ENCODE measurements at places on chromosomes 6 and 20.
A peak's percentile ranks its signal among the peaks of the same experiment; 100 is the strongest.

DNA sequence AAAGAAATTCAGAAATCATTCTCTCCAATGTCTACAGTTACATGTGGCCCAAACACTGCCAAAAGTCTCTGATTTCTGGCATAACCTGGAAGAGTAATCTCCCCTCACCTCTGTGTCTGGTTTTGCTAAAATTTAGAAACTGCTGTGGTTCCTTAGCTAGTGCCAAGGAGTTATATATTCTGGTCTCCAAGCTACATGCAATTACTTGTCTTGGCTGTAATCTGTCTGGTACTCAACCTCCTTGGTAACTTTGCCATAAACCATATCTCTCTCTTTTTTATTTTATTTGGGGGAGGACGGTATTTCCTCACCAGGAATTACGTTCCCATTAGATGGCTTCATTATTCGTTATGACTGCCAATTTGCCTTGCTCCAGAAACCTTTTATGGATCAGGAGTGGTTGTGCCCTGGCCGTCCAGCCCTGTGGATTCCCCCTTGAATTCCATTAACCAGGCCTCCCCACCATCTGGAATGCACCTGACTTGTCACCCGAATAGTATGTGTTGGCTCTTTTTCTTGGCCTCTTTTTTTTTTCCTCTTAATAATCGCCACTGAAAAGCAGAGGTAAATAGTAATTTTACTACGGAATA lies 400.0 kb downstream of the CD83 start:
- no peak for DNase-seq

GRCh38 chr6:112204350-112204706 lies 50.0 kb downstream of the LAMA4 start:
- no peak for DNase-seq

GRCh38 chr20:51745804-51746203 lies 22.4 kb downstream of the ATP9A start:
- DNase-seq = no peak

DNA sequence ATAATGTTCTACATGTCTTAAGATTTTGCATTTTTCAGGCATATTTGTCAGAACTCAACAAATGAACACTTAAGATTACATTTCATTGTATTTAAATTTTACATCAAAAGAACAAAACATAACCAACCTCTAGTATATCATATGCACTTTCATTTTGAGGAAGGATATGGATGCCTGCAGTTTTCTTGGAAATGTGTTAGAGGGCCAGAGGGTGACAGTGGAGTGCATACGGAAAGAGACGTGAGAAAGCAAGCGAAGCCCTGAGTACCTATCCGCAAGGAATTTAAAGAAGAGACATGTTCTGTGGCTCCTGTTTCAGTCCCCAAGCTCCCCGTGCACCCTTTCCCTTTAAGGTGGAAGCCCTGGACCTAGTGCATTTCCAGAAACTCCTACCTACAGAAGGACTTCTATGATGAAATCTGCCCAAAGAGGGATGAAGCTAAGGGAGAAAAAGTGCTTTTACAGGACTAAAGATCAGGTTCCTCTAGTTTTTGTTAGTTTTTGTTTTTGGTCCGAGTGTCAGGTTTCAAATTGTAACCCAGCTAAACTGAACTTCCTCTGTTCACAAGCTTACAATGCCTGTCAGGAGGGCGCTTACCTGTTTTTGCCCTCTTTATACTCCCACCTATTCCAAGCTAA lies 38.8 kb downstream of the EZR start:
- no peak for DNase-seq

GRCh38 chr20:49228676-49229075 lies 9.5 kb downstream of the DDX27 start:
- DNase-seq = no peak

- no peak for DNase-seq
These were observed 177.4 kb upstream of the PLN start for GRCh38 chr6:118370722-118371121.

GRCh38 chr20:48339190-48339985 lies 488.4 kb downstream of the PREX1 start:
- no peak for DNase-seq

GRCh38 chr6:138970159-138970558 lies 17.9 kb downstream of the REPS1 start:
- no peak for DNase-seq

DNA sequence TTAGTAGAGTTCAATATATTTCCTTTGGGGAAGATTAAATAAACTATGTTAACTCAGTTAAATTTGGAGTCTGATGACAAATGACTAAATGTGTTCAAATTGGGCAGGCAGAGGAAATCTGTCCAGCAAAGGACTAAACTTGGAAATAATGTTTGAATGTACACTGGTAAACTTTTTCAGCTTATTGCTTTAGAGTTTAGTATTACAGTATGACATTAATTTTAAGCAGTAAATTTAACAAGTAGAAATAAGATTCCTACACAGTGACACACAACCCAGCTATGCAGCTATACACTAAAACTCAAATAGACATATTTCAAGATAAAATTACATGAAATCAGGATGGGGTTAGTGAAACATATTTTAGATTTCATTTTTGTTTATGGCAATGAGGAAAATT lies 42.6 kb upstream of the HDGFL1 start:
- no peak for DNase-seq

GRCh38 chr6:77383026-77383425 lies 80.3 kb downstream of the HTR1B start:
- DNase-seq = no peak

GRCh38 chr6:47716207-47716606 lies 17.8 kb downstream of the ADGRF4 start:
- no peak for DNase-seq

- DNase-seq = no peak
These were observed 14.3 kb downstream of the GLO1 start for GRCh38 chr6:38688579-38689087.

DNA sequence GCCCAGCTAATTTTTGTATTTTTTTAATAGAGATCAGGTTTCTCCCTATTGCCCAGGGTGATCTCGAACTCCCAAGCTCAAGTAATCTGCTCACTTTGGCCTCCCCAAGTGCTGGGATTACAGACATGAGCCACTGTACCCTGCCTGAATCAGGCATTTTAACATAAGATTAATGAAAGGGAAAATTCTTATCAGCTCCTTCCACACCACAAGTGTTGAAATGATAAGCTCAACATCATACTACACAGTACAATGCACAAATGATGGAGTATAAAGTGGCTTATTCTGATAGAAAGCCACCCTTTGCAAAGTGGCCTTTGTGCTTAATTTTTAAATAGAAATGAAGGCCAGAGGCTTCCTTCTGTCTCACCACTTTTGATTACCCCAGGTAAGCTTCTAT lies 71.3 kb upstream of the MCHR2 start:
- no peak for DNase-seq

DNA sequence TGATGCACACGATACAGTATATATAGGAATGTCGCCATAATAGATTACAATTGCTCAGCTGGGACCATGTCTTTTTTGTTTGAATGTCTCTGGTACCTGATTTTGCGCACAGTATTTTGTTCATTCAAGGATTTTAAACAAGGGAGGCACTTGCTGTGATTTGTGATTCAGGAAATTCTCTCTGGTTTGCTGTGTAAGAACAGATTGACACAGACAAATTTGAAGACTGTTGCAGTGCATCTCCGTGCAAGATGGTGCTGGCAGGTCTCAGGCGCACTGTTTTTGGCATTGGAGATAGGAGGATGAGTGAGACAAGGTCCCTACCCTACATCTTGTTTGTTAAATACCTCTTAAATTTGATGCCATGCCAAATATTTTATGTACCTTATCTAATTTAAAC lies 2.5 kb downstream of the MAPRE1 start:
- DNase-seq = no peak

DNA sequence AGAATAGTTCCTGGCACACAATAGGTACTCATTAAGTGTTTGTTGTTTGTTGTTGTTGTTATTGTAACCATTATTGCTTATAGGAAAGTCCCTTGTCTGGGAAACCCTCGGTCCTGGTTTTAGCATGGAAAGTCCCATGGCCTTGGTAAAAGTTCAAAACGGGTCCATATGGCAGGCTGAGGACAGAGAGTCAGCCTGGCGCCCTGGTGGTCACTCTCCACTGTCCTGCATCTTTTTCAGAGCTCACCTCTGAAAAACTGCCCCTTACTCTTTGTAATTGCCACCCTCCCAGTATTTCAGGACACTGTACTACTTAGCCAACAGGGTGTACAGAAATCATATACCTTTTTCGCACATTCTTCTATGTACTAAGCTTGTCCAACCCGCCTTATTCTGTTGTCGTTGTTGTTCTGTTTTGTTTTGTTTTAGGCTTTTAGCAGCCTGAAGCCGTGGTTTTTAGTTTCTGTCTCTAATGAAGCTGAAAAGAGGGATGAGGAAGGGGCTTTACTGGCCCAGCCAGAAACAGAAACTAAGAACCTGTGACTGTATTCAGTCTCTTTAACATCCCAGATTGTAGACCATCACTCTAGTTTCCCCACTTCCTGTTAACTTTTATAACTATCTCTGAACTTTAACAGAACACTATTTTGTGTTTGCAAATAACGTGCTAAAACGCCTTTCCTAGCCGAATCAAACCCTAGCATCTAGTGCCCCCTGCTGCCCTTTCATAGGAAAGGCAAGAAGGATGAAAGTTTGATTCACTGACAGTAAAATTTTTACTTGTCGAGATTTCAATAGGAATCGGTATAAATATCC lies 7.6 kb upstream of the TMEM14A start:
- peak; percentile 8 for DNase-seq

- DNase-seq = no peak
These were observed 96.2 kb upstream of the SRSF6 start for GRCh38 chr20:43361526-43361925.

DNA sequence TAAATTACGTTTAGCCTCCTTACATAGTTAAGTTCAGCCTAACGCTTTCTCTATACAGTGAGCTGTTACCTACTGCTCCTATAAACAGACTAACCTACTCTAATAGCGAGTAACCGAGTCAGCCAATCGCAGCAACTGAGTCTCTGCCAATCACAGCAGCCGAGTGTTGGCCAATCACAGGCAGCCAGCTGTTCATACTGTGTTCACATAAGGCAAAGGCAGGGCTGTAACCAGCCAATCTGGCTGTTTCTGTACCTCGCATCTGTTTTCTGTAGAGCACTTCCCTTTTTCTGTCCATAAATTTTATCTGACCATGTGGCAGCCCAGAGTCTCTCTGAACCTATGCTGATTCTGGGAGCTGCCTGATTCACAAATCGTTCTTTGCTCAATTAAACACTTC lies 263.9 kb upstream of the JARID2 start:
- DNase-seq = no peak

GRCh38 chr6:157804448-157805327 lies 18.4 kb upstream of the SNX9 start:
- no peak for DNase-seq

DNA sequence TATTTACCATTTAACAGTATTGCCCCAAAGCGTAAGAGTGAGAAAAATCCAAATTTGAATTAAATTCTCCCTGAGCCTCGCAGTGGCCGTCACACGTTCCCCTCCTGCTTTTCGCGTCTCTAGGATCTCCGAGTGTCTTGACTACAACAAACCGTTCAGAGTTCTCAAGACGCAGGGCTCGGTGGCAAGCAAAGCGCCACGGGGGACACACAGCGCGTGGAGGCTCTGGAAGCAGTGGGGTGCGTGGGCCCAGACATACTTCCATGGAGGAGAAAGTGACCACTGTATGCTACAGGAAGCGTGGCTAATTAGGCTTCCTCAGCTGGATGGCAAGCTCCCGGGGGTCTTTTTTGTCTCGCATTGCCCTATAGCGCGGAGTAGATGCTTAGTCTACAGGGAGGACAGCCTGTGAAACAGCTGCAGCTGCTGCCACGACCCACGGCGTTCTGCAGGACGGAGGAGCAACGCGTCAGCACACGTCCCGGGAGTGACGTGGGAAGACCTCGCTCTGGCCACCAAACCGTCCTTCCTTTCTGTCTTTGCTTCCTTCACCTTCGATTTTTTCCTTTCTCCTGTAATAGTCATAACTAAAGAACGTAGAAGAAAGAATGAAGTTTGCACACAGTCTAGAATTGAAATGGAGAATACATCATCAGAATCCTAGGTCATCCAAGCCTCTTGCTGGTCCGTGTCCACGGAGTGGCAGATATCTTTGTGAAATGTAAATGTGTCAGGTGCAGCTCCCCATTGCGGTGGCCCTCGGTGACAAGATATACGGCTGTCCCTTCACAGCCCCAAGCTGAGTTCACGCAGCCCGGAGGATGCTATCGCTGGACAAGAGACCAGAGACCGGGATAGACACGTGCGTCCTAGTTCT lies 104.2 kb upstream of the QKI start:
- DNase-seq = no peak

DNA sequence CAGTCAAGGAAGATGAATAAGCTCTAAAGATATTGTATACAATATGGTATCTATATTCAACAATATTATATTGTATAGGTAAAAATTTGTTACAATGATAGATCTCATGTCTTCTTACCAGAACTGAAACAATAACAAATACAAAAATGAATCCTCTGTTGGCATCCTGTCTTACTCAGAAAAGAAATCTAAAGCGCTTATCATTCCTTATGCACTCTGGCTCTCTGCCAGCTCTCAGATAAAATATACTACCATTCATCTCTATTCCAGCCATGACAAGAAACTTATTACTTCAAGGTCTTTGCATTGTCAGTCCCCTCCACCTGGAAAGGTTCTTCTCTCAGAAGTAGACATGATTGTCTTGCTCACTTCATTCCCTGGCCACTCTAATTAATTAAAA lies 138.6 kb downstream of the THEMIS start:
- no peak for DNase-seq

- no peak for DNase-seq
These were observed 82.7 kb downstream of the SH3BGRL2 start for GRCh38 chr6:79713701-79714322.

DNA sequence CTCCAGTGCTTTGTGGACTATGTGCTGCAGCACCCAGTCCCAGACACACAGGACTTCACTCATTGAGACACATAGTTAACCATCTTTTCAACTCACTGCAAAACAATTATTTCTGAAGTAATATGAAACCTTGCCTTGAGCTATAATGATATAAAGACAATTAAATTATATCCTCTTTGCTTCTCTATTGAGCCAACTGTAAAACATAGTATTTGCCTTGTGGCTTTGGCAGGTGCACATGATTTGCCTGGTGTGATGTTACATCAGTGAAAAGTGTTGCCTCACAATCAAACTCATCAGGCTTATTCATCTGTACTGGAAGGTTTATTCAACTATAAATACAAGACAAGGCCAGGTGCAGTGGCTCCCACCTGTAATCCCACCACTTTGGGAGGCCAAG lies 80.6 kb downstream of the NCOA7 start:
- no peak for DNase-seq
